ENCODE measurements at places on chromosomes 16 and 17.

DNA sequence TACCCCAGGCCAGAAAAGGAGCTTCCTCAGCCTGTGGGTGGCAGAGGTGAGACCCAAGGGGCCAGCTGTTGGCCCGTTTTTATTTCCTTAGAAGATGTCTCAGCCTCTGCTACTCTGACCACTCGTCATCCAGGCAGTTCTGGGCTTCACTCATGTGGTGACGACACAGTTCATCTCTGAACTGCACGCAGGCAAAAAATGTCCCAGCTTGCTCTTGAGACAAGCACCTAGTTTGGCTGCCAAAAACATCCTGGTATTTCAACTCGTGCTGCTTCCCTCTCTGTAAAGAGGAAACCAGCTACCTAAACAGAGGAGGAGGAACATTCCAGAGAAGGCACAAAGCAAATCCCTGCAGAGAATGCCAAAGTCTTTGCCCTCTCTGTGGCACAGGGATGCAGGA is 125.7 kb downstream of the XYLT1 start:
- no peak for DNase-seq

DNA sequence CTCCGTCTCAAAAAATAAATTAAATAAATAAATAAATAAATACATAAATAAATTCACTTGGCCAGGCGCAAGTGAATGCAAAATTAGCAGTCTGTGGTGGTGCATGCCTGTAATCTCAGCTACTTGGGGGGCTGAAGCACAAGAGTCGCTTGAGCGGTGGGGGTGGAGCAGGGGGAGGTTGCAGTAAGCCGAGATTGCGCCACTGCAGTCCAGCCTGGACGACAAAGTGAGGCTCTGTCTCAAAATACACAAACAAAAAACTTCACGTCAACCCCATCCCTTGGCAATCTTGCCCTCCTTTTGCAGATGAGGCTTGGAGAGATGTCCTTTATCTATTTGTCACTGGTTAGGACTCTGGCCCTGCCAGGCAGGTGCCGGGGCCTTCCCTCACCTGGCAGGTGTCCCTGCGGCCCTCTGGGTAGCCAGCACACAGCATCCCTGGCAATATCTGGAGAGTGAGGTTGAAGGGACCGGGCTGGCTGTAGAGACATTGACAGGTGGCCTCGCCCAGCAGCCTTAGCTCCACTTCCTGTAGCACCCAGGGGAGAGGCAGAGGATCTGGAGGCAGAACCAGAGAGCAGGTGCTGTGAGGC is 4.4 kb downstream of the PRSS36 start:
- DNase-seq: no peak

GRCh38 chr16:50121721-50122445 is 31.2 kb upstream of the TENT4B start:
- no peak for DNase-seq

- DNase-seq: no peak
Measured at GRCh38 chr17:30964876-30965275, 6.0 kb upstream of the RNF135 start.

DNA sequence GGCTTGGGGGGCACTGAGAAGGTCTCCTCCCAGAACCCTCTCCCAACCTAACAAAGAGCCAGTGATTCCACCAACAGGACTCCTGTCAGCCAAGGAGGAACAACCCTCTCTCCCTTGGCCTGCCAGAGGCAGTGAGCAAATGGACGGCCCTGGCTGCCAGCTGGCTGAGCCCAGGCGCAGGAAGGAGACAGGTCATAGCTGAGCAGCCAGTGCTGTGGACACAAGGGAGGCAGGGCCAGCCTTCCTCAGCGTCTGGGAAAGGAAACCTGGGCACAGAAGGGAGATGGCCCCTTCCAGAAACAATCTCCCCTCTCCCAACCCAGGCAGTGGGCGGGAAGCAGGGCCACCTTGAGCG is 2.1 kb downstream of the MPO start:
- no peak for DNase-seq

- no peak for DNase-seq
Measured at GRCh38 chr16:49469311-49469670, 95.7 kb downstream of the C16orf78 start.

DNA sequence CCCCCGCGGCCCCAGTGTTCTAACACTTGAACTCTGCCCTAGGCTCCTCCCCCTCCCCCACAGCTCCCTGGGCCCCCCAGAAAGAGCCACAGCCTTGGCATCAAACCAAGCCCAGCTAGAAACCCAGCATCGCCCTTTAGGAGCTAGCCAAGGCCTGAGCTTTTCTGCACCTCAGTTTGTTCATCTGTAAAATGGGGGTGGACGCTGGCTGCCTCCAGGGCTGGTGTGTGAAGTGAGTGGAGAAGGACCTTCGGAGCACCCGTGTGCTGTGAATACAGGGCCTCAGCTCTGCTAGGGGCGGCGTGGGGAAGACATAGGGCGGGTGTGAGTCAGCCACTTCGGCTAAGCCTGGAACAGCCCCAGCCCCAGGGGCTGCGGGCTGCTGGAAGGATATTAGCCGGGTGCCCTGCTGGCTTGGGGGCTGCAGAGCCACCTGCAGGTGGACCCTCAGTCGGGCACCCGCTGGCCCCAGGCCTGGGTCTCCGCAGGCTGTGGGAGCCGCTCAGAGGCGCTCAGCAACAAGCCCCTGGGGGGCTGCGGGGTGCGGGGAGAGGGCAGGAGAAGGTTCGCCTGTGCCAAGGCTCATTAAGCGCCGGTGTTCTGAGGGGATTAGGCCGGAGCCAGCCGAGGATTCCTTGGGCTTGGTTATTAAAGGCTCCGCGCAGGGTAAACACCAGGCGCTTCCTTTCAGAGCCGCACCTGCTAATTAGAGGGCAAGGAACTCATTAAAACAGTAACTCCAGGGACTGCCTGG is 217.0 kb upstream of the CIBAR2 start:
- no peak for DNase-seq

GRCh38 chr17:48760411-48760810 is 31.9 kb upstream of the HOXB13 start:
- DNase-seq: no peak

- DNase-seq: no peak
Measured at GRCh38 chr17:66730461-66730923, 104.4 kb upstream of the CACNG5 start.

DNA sequence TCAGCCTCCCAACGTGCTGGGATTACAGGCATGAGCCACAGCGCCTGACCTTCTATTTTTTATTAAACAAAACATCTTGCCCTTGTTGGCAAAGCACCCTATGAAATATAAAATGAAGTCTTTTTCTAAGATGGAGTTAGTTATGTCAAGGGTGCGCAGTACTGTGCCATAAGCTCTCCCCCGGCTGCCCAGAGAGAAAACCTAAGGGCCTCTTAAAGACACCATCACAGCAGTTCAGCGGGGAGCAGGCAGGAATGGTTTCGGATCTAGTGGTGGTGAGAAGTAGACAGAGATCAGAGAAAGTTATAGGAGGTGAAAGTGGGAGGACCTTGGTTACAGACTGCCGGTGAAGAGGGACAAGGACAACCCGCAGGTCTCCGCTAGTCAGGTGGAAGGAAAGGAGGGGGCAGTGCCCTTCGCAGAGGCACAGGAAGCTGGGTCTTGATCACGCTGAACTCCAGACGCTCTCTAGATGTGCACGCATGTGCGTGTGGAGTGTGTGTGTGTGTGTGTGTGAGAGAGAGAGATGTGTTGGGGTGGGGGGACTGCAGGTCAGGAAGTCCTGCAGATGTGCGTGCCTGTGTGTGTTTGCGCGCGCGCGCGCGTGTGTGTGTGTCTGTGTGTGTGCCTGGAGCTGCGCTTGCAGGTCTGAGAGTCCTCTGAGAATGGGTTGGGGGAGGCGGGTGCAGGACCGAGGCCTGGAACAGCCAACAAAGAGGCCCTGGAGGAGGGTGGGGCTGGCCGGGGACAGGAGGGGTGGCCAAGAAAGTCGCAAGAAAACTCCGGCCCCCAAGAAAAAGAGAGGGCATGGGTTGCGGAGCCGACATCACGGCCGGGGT is 748 bp upstream of the CMTM3 start:
- peak; percentile 57 for DNase-seq

- DNase-seq: peak; percentile 16
Measured at GRCh38 chr17:51461578-51462004, 201.2 kb downstream of the UTP18 start.

DNA sequence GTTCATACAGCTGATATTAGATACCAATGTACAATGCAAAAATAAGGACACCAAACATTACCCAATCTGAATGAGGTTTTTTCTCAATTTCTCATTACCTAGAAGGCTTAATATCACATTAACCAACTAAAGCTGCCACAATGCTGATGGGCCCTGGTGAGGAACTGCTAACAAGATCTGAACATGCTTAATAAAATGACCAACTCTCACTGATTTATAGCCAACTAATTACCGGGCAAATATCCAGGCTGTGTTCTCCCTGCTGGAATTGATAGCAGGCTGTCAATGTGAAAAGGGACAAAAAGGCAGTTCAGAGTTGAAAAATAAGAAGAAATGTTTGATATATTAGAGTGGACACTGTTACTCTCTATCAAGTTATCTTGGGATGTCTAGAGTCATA is 124.6 kb downstream of the TOX3 start:
- DNase-seq: no peak

DNA sequence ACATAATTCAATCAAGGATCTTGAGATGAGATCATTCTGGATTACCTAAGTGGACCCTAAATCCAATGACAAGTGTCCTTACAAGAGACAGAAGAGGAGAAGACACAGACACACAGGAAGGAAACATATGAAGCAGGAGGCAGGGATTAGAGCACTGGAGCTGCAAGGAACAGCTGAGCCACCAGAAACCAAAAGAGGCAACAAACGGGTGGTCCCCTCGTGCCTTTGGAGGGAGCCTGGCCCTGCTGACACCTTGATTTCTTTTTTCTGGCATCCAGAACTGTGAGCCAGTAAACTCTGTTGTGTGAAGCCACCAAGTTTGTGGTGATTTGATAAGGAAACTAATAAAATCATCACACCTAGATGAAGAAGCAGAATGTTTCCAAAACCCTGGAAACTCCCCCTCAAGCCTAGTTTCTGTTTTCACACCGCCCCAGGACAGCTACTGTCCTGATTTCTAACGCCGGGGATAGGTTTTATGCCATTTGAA is 115.2 kb downstream of the PITPNC1 start:
- no peak for DNase-seq

DNA sequence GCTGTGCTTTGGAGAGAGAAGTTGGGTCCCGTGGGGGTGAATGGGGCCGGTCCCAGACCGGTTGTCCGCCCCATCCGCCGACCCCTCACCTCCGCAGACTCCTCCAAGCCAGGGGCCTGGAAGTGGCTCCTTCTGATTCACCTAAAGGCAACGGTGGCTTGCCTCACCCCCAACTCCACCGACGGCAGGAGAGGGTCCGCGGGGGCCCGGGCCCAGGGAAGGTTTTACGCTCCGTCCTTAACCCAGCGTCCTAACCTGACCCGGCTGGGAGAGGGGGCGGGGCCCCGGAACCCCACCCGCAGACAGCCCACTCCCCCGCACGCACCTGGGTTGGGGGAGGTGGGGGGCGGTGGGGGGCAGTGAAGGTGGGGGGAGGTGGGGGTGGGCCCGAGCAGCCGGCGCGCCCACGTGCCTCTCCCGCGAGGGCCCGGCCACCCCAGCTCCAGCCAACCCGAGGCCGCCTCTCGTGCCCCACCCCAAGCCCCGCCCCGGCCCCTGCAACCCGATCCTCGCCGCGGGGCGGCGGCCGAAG is 12.7 kb upstream of the CD300A start:
- no peak for DNase-seq

GRCh38 chr16:85104147-85104546 is 8.1 kb downstream of the CIBAR2 start:
- DNase-seq: no peak

DNA sequence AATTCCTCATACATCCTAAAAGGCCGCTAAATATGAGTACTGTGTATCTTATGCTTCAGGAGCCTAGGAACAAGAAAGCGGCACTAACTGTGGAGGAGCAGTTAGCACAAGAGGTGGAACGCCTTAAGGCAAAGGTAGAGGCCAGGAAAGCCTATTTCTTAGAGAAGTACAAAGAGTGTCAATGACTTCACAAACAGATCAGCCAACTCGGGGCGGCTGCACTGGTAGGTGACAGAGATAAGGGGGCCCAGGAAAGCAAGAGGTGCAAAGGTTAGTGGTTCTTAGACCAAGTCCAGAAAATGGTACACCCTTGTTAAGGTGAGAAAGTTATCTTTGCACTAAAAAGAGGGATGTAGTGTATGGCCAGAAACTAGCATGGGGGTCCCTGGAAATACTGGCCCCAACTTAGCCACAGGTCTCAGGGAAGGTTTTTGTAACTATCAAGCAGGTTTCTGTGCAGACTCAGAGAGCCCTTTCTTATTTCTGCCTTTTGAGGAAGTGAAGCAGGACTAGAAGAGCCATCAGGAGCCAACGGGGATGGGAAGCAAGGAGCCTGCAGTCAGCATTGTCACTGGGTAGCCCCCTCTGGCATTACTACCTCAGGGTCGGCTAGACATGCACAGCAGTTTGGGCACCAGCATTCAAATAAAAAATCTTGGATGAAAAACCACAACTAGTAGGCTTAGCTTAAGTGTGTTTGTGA is 24.1 kb downstream of the CALCOCO2 start:
- no peak for DNase-seq

DNA sequence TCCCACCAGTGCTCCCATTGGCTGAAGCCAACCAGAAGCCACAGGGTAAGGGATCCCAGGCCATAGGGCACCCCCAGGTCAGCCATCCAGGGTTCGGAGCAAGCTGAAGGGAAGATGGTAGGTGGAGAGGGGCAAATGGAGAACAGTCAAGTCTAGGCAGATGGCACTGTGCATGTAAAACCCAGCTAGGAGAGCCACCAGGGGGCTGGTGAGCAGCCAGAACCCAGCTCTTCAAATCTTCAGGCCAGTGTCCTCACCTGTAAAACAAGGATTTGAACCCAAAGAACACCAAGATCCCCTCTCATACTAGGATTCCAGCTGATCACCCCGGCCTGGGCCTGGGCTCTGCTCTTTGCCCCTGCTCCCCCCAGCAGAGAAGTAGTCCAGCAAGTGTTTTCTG is 43.5 kb downstream of the GINS3 start:
- DNase-seq: no peak

GRCh38 chr16:15834502-15834901 is 22.3 kb downstream of the MYH11 start:
- no peak for DNase-seq

DNA sequence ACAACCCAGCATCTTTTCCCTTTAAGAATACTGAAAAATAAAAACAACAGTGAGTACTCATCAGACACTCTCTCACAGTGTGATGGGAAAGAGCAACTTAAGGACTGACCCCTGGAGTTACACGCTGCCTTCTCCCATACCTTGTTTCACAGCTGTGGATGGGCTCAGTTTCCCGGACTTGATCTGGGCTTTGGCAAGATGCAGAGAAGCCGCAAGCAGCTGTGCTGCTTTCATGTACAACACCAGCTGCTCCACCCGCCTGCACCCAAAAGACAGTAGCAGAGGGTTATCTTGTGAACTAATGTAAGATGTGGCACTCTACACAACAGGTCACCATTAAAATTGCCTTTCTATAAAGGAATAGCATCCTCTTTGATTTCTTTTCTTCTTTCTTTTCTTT is 32.7 kb upstream of the ALDH3A1 start:
- no peak for DNase-seq
